ENCODE measurements at places on chromosomes 3 and 15. TPM values are rescaled to one million over a fixed set of nuclear protein-coding genes. Genes with fewer than 3 reads are reported as not detected.

DNA sequence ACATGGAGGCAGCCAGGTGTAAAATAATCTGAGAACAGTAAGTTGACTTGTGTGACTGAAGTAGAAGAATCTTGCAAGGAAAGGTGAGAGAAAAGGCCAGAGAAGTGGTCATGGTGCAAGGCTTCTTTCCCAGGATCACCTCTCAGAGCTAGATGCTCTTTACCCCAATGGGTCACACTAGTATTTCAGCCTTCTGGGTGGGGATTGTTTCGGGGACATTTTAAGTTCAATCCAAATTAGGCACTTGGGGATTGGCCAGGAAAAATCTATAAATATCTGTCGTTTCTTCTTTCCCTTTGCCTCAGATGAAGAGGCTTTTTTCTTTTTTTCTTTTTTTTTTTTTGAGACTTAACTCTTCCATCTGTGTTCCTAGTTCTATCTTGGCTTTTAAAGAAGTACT, 188.0 kb downstream of the KLHL25 start:
- H3K36me3 ChIP-seq = no peaks in the 10 kb centered on the region
- H3K4me1 ChIP-seq = no peaks in the 10 kb centered on the region
- no peak for DNase-seq
- H3K4me3 ChIP-seq = no peak overlapping the region
- H3K27me3 ChIP-seq = no peaks in the 10 kb centered on the region

SOX2 gene
- 228 TPM for total RNA-seq

- no peak for DNase-seq
- no peaks in the 10 kb centered on the region for H3K36me3 ChIP-seq
- H3K4me1 ChIP-seq = no peaks in the 10 kb centered on the region
- no peaks in the 10 kb centered on the region for H3K27me3 ChIP-seq
- no peak overlapping the region for H3K4me3 ChIP-seq
Measured at GRCh38 chr3:80677796-80678195, 910.0 kb upstream of the ROBO1 start.

- H3K27ac ChIP-seq = no peak overlapping the region
- no peaks in the 10 kb centered on the region for H3K36me3 ChIP-seq
- H3K4me3 ChIP-seq = no peak overlapping the region
Measured at GRCh38 chr3:99697250-99697649, 58.9 kb downstream of the COL8A1 start.

LRRC31 gene
- total RNA-seq = not detected

GRCh38 chr15:69887009-69887408, 210.7 kb downstream of the TLE3 start:
- H3K27me3 ChIP-seq = no peaks in the 10 kb centered on the region
- no peak for DNase-seq
- no peak overlapping the region for H3K4me3 ChIP-seq
- H3K36me3 ChIP-seq = no peaks in the 10 kb centered on the region

GRCh38 chr3:196007744-196008335, 74.0 kb downstream of the TFRC start:
- H3K27ac ChIP-seq = no peak overlapping the region
- DNase-seq = no peak
- no peaks in the 10 kb centered on the region for H3K4me1 ChIP-seq
- H3K36me3 ChIP-seq = no peaks in the 10 kb centered on the region
- H3K4me3 ChIP-seq = no peak overlapping the region
- no peaks in the 10 kb centered on the region for H3K27me3 ChIP-seq

- H3K4me3 ChIP-seq = no peak within 1 kb of the TSS
- no peak for DNase-seq
- no peaks in the 10 kb centered on the region for H3K27me3 ChIP-seq
- peaks cover 16% of the 10 kb centered on the region for H3K4me1 ChIP-seq
Measured at GRCh38 chr15:33968224-33968623, at the start of gene CHRM5. CHRM5 (plus strand) TSS chr15:33968497; CDS start chr15:34062718, 94,221 bp downstream.

GRCh38 chr15:91711384-91712033, 142.0 kb upstream of the SLCO3A1 start:
- no peak for DNase-seq
- no peaks in the 10 kb centered on the region for H3K4me1 ChIP-seq
- H3K4me3 ChIP-seq = no peak overlapping the region
- H3K36me3 ChIP-seq = no peaks in the 10 kb centered on the region
- no peak overlapping the region for H3K27ac ChIP-seq

NUP210 gene
- total RNA-seq = 73.9 TPM

DNA sequence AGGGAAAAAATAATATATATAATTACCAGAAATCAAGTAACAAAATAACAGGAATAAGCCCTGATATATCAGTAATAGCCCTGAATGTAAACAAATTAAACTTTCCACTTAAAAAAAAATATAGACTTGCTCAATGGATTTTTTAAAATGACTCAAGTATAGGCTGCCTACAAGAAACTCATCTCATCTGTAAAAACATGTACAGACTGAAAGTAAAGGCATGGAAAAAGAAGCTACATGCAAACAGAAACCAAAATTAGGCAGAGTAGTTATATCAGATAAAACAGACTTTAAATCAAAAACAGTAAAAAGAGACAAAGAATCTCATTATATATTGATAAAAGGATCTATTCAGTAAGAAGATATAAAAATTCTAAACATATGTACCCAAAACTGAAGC, 82.4 kb upstream of the STT3B start:
- H3K4me1 ChIP-seq = no peaks in the 10 kb centered on the region
- no peak overlapping the region for H3K27ac ChIP-seq
- no peaks in the 10 kb centered on the region for H3K27me3 ChIP-seq

DNA sequence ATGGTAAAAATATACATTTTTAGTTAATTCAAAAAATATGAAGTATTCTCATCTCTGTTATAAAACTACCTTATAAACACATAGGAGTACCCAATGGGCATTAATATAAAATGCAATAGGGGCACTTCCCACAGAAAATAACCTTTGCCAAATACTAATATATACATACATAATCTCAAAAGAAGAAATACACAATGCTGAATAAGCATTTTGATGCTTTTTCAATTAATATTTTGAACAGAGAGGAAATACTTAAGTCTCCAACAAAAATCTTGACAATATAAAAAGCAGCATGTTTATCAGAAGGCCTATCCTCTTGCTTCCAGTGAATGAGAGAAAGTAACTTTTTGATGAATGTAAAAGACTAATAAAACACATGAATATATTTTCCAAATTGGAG, 110.7 kb downstream of the ROBO1 start:
- H3K27ac ChIP-seq = no peak overlapping the region
- H3K4me1 ChIP-seq = no peaks in the 10 kb centered on the region
- no peaks in the 10 kb centered on the region for H3K27me3 ChIP-seq
- H3K4me3 ChIP-seq = no peak overlapping the region
- DNase-seq = no peak

Data from GM23338 (cell line).